ENCODE measurements at places on chromosomes 1 and 21.

- no peak for DNase-seq
Measured at GRCh38 chr1:3162322-3162882, 93.4 kb downstream of the PRDM16 start.

DNA sequence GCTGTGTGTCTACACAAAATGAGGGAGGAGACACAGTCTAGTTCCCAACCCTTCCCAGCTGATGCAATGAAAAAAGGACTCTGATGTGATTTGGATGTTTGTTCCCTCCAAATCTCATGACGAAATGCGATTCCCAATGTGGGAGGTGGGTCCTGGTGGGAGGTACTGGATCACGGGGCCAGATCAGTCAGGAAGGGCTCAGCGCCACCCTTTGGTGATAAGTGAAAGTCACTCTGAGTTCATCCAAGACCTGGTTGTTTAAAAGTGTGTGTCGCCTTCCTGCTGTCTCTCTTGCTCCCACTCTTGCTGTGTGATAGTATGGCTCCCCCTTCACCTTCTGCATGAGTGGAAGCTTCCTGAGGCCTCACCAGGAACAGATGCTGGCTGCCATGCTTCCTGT is 63.2 kb downstream of the GNG4 start:
- no peak for DNase-seq

GRCh38 chr21:41133874-41134522 is 34.0 kb upstream of the BACE2 start:
- DNase-seq: no peak

DNA sequence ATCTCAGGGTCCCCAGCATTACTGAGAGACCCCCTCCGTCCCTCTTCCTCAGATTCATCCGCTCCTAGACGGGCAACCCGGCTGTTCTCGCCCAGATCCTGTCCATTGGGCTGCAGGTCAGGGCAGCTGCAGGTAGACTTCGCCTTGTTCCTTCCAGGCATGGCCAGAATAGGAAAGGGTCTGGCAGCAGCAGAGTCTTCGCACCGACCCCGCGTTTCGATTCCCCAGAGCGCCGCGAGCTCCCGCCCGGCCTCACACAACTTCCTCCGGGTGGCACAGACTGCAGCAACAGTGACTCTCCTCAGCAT is 265 bp downstream of the NRDC start:
- no peak for DNase-seq

DNA sequence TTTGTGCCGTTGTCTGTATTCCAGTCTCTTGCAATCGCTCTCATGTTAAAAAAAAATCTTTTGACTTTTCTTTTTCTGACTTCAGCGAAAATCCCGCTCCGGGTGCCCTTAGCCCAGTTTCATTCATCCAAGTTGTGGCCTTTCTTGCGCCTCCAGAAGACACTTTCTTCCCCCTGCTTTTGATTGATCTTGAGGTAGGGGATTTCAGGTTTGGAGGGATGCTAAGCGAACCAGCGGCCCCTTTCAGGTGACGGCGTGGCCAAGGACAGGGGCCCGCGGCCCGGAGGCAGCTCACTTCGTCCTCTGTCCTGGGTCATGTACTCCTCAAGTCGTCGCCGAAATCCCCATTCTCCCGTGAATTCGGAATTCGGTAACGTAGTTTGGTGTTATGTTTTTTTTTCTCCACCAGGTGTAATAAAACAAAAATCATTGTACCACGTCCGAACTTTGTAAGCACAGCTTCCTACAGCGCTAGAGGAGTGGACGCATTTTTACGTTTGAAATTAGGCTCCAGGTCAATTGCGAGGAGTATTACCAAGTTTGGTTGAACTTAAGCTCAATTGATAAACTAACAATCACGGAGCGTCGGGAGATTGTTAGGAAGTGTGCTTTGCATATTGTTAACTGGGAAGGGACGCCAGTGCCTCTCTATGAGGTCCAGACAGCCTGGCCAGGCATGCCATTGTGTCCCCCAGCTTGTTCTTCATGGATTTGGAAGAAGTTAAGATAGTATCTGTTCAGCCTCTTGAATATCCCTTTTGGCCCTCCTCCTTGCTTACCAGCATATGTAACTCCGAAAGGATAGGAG is 1.1 kb downstream of the MRPS6 start:
- peak; percentile 57 for DNase-seq

GRCh38 chr1:160454371-160455152 is 54.2 kb downstream of the VANGL2 start:
- no peak for DNase-seq

DNA sequence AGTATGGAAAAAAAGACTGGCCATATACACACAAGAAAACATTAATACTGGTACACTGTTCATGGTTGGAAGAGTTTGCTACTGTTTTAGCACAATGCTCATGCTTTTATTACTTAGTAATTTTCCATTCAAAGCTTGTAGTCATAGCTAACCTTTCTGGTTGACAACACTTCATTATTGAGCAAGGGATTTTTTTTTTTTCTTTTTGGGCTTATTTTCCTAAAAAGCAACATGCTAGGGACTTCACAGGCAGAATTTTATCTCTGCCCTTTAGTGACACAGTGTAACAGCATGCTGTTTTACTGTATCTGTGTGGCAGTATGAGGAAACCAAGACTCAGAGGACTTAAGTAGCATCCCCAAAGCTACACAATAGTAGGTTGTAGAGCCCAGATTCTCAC is 58.5 kb downstream of the FGGY start:
- DNase-seq: no peak

DNA sequence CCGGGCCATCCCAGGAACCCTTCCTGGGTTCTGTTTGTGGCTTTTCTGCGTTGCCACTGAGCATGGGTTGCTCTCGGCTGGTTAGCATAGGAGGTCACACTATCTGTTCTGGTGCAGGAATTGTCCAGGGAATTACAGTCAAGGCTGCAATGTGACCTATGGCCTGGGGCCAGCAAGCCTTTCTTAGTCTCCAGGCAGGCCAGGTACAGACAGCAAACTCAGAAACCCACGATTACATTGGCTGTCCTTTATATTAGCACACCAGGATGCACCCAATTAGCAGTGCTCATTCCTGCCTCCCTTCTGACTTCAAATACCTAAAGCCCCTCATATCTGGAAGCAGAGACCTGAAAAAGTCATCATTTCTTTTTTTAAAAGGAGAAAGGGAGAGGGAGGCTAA is 55.2 kb downstream of the CD247 start:
- DNase-seq: no peak

DNA sequence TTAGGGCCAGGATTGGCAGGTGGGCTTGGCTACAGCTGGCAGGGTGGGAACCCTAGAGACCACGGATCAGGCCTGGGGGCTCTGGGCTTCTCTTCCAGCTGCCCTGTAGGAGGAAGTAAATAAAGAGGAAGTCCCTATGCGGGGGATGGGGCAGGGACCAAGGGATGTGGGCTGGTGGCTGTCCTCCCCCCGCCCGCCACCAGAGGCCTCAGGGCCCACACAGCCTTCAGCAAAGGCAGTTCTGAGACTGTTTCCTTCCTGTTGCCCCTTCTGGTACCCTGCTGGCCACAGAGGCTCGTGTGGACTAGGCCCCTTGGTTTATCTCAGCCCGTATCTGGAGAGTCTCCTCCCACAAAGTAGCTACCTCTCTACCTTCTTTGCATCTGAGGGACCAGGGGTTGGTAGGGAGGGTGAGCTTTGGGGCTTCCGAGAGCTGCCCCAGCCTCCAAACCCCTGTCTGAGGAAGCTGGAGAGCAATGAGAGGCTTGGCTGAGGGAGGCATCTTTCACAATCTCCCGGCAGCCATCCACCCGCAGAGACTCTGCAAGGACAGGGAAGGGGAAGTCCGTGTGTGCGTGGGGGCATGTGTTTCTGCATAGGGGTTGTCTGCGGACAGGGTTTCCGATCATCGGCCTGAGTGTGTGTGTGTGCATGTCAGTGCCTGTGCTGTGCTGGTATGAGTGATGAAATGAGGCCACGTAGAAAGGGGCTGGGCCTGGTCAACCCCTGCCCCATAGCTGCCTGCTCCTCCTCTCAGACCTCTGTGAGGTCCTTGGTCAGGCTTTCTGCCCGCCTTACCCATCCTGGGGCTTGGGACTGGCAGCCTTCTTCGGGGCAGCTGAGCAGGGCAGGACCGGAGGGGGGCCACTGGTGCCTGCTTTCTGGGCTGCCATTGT is 12.5 kb downstream of the RPS6KA1 start:
- peak; percentile 55 for DNase-seq

DNA sequence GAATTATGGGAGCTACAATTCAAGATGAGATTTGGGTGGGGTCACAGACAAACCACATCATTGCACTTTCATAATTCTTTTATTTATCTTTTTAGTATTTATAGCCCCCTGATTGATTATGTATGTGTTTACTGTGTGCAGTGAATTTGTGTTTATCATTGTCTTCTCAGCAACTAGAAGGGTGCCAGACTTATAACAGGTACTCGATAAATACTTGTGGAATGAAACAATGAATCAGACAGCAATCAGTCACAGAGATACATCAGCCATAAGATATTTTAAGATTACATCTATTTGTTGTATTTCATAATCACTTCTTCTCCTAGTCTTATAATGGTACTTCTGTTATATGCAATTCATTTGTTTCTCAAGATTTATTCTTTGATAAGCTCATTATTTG is 273.2 kb downstream of the PTPRC start:
- DNase-seq: no peak

DNA sequence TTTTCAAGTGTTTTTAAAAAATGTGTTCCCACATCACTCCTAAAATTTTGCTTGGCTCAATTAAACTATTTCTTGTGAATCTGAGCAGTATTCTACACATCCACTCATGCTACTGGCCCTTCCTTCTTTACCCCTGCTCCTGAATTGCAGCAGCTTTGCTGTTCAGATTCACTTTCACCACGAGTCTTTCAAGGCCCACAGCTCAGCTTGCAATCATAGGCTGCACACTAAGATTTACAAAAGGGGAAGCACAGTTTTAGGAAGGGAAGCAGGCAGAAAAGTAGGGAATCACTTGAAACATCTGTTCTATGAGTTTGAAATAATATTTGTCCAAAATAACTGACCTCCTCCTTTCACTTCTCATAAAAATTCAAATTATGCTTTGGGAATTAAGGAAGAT is 70.9 kb upstream of the EDEM3 start:
- DNase-seq: no peak

- no peak for DNase-seq
Measured at GRCh38 chr1:187987236-187987776, 1158.6 kb downstream of the PLA2G4A start.

- no peak for DNase-seq
Measured at GRCh38 chr1:181478306-181478705, 5.0 kb upstream of the CACNA1E start.

All from right forelimb (tissue), 1 donor.